Immature natural killer cell (primary cell): ENCODE measurements at places on chromosomes 5 and 9. TPM values are rescaled to one million over a fixed set of nuclear protein-coding genes. Genes with fewer than 3 reads are reported as not detected.
A peak's percentile ranks its signal among the peaks of the same experiment; 100 is the strongest.

DNA sequence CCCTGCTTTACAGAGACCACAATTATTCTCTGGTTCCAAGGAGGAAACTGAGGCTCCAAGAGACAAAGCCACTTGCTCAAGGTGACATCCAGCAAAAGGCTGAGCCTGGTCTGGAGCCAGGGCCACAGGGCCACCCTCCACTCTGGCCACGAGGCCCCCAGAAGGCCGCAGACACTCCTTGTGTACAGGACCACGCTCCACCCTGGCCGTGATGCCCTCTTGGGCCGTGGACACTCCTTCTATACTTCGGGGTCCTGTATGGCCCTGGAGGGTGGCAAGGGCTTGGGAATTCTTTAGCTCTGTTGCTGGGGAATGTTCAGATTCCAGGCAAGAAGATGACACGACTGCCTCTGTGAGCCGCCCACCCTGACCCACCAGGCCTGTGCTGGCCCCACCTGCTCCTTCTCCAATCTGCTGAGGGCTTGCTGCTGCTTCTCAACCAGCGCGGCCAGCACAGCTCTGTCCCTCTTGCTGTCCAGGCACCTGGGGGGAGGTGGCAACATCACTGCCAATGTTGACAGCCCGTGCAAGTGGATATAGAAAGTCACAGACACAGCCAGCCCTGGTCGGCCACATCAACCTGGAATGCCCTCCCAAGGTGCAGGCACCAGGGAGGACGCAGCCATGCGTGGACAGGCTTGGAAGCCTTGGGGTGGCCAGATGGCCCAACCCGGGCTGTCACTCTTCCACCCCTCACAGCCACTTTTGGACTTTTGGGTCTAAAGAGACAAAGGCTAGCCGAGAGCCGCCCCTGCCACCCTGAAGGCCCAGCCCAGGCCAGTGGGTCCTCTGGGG is 20.1 kb upstream of the QSOX2 start:
- DNase-seq = no peak
- H3K4me1 ChIP-seq = peaks cover 9% of the 10 kb centered on the region
- H3K36me3 ChIP-seq = no peaks in the 10 kb centered on the region
- no peak overlapping the region for H3K27ac ChIP-seq
- H3K27me3 ChIP-seq = no peaks in the 10 kb centered on the region

DNA sequence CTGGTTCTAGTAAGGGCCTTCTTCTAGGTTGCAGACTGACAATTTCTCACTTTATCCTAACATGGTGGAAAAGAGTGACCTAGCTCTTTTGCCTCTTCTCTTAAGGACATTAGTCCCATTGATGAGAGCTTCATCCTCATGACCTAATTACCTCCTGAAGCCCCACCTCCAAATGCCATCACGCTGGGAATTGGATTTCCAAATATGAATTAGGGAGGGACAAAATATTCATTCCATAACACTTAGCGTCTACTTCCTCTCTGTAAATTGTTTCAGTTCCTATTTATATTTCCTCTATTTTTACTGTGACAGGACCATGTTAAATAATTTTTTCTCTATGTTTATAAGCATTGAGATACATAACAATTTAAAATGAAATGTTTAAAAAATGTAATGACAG is 408.8 kb downstream of the CDH10 start:
- no peaks in the 10 kb centered on the region for H3K4me1 ChIP-seq
- H3K27ac ChIP-seq = no peak overlapping the region
- no peaks in the 10 kb centered on the region for H3K36me3 ChIP-seq
- no peak overlapping the region for H3K4me3 ChIP-seq
- H3K27me3 ChIP-seq = no peaks in the 10 kb centered on the region
- no peak for DNase-seq

Gene MORN5
- not detected for polyA plus RNA-seq

DNA sequence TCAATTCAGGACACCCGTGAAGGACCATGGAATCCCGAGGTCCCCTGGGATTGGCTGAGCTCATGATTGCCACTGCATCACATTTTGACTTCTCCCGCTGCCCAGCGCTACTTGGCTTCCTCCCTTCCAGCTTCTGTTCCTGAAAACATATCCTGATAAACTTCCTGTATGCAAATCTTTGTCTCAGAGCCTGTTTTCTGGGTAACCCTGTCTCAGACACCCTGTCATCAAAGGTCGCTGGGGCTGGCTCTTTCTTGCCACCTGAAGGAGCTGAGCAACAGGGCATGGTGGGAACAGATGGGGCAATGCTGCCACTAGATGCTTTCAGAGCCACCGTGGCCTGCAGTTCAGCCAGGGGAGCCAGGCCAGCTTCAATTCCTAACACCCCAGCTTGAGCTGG is 154.3 kb upstream of the TBC1D2 start:
- H3K27me3 ChIP-seq = no peaks in the 10 kb centered on the region
- no peak for DNase-seq
- no peaks in the 10 kb centered on the region for H3K4me1 ChIP-seq
- no peaks in the 10 kb centered on the region for H3K36me3 ChIP-seq

Gene FGD3
- 57.0 TPM for polyA plus RNA-seq

- H3K27ac ChIP-seq = no peak overlapping the region
- peaks cover 6% of the 10 kb centered on the region for H3K27me3 ChIP-seq
- H3K36me3 ChIP-seq = no peaks in the 10 kb centered on the region
These were observed 188.7 kb downstream of the LURAP1L start for GRCh38 chr9:12963537-12963936.

Gene ORM2
- polyA plus RNA-seq = not detected

Gene EIF4EBP3
- polyA plus RNA-seq = 15.4 TPM

Gene ADAMTS2
- not detected for polyA plus RNA-seq

GRCh38 chr9:34984049-34984448 is 5.5 kb upstream of the DNAJB5 start:
- no peak overlapping the region for H3K4me3 ChIP-seq
- peaks cover 12% of the 10 kb centered on the region for H3K27me3 ChIP-seq
- no peak overlapping the region for H3K27ac ChIP-seq
- peaks cover 10% of the 10 kb centered on the region for H3K4me1 ChIP-seq
- no peaks in the 10 kb centered on the region for H3K36me3 ChIP-seq
- peak; percentile 10 for DNase-seq

- no peak overlapping the region for H3K27ac ChIP-seq
- H3K36me3 ChIP-seq = no peaks in the 10 kb centered on the region
- H3K4me1 ChIP-seq = no peaks in the 10 kb centered on the region
- H3K27me3 ChIP-seq = peaks cover 2% of the 10 kb centered on the region
These were observed 9.3 kb upstream of the PFDN1 start for GRCh38 chr5:140312067-140312790.

GRCh38 chr9:27247756-27248155 is 49.2 kb downstream of the EQTN start:
- no peaks in the 10 kb centered on the region for H3K36me3 ChIP-seq
- no peaks in the 10 kb centered on the region for H3K27me3 ChIP-seq
- DNase-seq = no peak
- H3K27ac ChIP-seq = no peak overlapping the region

GRCh38 chr9:91220021-91220420 is 141.7 kb downstream of the AUH start:
- peaks cover 14% of the 10 kb centered on the region for H3K4me1 ChIP-seq
- H3K4me3 ChIP-seq = no peak overlapping the region
- DNase-seq = no peak
- no peaks in the 10 kb centered on the region for H3K27me3 ChIP-seq

Gene CA9
- not detected for polyA plus RNA-seq

DNA sequence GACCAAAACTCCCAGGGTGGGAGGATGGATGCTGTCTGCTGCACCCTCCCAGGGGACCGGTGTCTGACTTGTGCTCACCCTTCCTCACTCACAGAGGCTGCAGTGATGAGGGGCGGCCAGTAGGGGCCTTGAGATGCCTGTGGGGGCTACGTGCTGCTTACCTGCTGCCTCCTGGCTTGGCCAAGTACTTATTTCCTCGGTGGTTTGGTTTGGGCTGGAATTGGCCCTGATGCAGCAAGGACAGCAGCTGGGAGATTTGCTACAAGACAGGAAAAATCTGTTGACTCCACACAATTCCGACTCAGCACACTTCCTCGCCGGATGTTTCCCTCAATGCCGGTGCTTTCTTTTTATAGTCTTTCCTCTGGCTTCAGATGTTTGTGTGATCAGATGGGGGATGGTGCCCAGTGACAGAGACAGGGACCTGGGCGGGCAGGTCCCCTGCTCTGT is 6.6 kb downstream of the PCDH12 start:
- H3K4me3 ChIP-seq = no peak overlapping the region
- peaks cover 2% of the 10 kb centered on the region for H3K27me3 ChIP-seq
- H3K27ac ChIP-seq = no peak overlapping the region
- no peaks in the 10 kb centered on the region for H3K4me1 ChIP-seq

GRCh38 chr5:160367261-160367660 is 3.2 kb downstream of the C1QTNF2 start:
- H3K27me3 ChIP-seq = peaks cover 4% of the 10 kb centered on the region
- peaks cover 12% of the 10 kb centered on the region for H3K4me1 ChIP-seq
- H3K27ac ChIP-seq = no peak overlapping the region
- DNase-seq = no peak
- H3K36me3 ChIP-seq = no peaks in the 10 kb centered on the region

DNA sequence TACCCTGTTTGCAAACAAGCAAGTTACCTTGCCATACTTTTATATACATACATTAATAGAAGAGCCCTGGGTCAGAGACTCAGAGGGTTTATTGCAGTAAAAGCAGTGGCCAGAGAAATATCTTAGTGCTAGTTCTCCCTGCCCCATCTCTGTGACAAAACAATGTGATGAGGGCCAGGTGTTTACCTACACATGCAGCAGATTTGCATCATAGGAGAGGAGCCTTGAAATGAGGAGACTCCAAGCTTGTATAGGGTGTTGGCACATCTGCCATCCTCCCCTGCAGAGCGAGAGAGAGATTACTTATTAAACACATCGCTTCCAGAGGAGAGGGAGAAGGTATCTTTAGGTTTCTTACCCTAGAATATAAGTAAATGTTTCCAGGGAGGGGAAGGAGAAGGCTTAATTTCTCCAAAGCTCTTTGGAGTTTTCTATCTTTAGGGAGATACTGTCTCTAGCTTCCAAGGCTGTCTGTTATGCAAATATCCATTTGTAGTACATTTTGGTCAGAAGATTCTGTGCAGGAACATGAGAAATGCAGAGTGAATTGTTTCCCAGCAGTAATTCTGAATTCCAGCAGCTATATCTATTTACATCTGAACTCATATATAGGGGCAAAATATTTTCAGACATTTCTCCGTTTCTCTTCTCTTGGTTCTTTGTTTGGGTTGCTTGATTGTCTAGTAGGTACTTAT is 15.7 kb downstream of the FER start:
- H3K27ac ChIP-seq = no peak overlapping the region
- no peaks in the 10 kb centered on the region for H3K27me3 ChIP-seq
- no peak for DNase-seq
- H3K4me1 ChIP-seq = no peaks in the 10 kb centered on the region
- H3K36me3 ChIP-seq = peaks cover 5% of the 10 kb centered on the region
- no peak overlapping the region for H3K4me3 ChIP-seq

Gene ST8SIA4
- 19.9 TPM for polyA plus RNA-seq

- H3K27me3 ChIP-seq = no peaks in the 10 kb centered on the region
- H3K36me3 ChIP-seq = peaks cover 22% of the 10 kb centered on the region
- H3K4me1 ChIP-seq = no peaks in the 10 kb centered on the region
- no peak overlapping the region for H3K4me3 ChIP-seq
- DNase-seq = no peak
These were observed 44.9 kb upstream of the MTMR12 start for GRCh38 chr5:32357658-32358057.

- H3K27me3 ChIP-seq = no peaks in the 10 kb centered on the region
- peak overlapping the region; percentile 82 for H3K27ac ChIP-seq
- DNase-seq = peak; percentile 33
- no peaks in the 10 kb centered on the region for H3K36me3 ChIP-seq
These were observed 44.3 kb downstream of the SLC28A3 start for GRCh38 chr9:84296146-84296843.

GRCh38 chr5:59173578-59173977 is 590.7 kb downstream of the RAB3C start:
- H3K4me1 ChIP-seq = no peaks in the 10 kb centered on the region
- H3K36me3 ChIP-seq = no peaks in the 10 kb centered on the region
- peak overlapping the region; percentile 84 for H3K27ac ChIP-seq
- H3K4me3 ChIP-seq = no peak overlapping the region
- DNase-seq = no peak
- peaks cover 6% of the 10 kb centered on the region for H3K27me3 ChIP-seq

Gene F12
- 2.3 TPM for polyA plus RNA-seq

Gene ADAMTS12
- polyA plus RNA-seq = not detected
